ENCODE measurements at places on chromosomes 5 and 9.
A peak's percentile ranks its signal among the peaks of the same experiment; 100 is the strongest.

DNA sequence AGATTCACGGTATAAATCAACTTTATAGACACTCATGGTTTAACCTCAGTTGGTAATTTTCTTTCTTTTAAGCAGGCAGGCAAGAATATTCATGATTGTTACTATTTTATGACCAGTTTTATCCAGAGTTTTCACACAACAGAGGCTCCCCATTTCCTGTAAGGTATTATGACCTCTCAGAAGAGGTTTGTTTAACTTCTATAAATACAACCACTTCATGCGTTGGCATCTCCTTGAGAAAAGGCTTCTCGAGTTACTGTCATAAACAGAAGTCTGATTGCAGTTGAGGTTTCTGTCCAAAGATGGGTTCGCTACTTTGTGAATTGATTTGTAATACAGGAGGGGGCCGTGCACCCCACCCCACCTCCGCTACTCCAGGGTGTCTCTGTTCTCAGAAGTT is 55.3 kb downstream of the ENTREP1 start:
- no peak for DNase-seq

GRCh38 chr5:79001471-79001870 is 16.4 kb upstream of the ARSB start:
- no peak for DNase-seq

DNA sequence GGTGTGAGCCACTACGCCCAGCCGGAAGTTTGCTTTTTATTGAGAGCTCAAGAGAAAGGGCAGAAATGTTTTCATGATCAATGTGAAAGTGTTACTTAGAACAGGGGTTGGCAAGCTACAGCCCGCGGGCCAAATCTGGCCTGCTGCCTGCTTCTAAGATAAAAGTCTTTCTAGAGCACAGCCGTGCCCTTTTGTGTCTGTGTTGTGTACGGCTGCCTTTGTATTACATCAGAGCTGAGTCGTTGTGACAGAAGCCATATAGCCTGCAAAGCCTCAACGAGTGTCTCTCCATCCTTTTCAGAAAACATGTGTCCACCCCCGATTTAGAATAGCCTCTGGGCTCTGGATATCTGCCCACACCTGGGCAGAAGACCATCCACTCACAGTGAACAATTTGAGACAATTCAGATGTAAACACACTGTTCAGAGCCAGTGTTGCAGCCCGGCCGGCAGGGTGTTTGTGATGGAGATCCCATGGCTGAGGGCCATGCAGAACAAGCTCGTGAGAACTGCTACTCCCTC is 28.8 kb downstream of the AK8 start:
- DNase-seq = no peak

DNA sequence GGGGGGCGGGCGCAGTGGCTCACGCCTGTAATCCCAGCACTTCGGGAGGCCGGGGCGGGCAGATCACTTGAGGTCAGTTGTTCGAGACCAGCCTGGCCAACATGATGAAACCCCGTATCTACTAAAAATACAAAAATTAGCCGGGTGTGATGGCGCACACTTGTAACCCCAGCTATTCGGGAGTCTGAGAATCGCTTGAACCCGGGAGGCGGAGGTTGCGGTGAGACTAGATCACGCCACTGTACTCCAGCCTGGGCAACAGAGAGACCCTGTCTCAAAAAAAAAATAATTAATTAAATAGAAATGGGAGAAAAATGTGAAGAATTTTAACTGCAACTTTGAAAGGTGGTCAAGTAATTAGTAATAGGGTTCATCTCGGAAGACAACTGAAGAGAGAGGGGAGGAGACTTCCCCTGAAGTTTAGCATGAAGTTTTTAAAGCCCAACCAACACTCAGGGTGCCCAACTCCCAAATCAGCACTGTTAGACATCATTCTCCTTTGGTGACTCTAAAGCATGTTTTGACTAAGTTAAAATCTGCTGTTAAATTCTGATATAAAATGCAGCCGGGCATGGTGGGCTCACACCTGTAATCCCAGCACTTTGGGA is 1.4 kb upstream of the CSNK1A1 start:
- no peak for DNase-seq

DNA sequence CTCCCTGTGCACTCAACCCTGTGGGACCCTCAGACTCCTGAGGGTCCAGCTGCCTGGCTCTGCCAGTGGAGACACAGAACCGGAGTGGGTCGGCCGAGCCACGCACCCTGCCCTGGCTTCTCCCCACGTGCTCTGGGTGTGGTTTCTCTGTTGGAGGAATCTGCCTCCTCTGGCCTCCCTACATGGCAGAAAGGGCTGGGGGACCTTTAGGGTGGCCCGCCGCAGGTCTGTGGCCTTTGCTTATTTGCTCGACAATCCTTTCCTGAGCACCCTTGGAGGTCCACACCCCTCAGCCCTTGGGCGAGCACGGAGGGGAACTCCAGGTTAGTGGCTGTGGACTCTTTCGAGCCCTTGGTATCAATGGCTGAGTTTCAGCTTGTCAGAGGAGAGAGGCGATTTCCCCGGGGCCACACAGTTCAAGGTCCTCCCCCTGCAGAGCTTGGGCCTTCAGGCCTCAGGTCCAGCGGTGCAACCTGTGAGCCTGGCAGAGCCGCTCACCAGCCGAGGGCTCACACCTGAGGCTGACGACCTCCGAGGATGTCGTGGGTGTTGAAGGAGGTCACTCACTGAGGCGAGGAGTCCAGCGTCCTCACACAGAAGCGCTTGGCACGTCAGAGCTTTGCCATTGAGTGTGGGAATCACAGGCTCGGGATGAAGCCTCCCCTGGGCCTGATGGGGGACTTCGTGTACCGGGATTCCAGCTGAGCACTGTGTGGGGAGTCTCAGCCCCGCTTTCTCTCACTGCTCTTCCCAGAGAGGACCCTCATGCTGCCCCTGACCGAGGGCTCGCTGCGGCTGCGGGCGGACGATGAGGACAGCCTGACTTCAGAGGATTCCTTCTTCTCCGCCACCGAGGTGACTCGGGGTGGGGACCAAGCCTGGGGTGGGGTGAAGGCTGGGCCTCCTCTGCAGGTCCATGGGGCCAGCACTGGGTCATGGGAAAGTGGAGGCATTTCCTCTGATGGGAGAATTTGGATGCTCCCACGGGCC is 20.8 kb upstream of the DOLPP1 start:
- DNase-seq = no peak

GRCh38 chr5:109365653-109366052 is 44.1 kb downstream of the PJA2 start:
- no peak for DNase-seq

DNA sequence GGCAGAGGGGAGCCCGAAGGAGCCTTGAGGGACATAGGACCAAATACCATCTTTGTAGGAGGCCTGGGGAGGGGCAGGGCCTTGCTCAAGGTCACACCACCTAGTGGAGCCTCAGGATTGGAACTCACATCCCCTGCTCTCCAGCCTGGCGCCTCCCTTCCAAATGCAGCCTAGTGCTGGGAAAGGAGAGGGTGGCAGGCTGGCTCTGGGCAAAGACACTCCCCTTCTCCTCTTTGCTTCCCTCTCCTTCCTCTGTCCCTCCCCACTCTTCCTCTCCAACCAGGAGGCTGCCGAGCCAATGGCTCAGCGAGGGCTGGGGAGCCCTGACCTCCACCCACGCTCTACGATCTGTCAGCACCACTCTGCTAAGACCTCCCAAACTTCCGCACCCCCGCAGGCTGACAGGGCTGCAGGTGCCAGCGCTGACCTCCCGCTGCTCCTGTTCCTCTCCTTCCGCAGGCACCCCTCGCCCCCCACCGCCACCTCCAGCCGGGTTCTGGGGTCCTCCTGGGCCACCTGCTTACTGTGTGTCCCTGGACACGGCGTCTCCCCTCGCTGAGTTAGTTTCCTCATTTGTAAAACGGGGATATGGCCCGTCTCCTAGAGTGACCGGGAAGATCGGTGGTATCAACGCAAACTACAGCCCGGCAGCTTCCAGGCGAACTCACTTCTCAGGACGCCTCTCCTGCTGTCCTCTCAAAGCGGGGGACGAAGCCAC is 52.9 kb downstream of the C9orf50 start:
- DNase-seq = no peak

GRCh38 chr5:78974011-78974410 is 11.1 kb downstream of the ARSB start:
- no peak for DNase-seq

DNA sequence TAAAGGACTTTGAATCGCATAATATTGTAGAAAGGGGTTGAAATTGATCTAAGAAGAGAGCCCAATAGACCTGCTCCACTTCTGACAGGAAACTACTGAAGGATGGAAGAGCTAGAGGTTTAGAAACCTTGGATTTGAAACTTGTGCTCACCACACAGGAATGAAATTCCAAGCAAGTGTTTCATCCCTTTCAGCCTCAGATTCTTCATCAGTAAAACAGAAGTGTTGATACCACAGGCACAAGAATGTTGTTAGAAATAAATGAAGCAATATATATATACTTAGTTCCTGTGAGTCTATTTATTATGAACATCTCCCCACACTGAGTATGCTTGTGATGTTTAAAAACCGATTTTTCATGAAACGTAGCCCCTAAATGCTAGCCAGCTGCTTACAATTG is 43.8 kb downstream of the PRRC1 start:
- DNase-seq = peak; percentile 51

DNA sequence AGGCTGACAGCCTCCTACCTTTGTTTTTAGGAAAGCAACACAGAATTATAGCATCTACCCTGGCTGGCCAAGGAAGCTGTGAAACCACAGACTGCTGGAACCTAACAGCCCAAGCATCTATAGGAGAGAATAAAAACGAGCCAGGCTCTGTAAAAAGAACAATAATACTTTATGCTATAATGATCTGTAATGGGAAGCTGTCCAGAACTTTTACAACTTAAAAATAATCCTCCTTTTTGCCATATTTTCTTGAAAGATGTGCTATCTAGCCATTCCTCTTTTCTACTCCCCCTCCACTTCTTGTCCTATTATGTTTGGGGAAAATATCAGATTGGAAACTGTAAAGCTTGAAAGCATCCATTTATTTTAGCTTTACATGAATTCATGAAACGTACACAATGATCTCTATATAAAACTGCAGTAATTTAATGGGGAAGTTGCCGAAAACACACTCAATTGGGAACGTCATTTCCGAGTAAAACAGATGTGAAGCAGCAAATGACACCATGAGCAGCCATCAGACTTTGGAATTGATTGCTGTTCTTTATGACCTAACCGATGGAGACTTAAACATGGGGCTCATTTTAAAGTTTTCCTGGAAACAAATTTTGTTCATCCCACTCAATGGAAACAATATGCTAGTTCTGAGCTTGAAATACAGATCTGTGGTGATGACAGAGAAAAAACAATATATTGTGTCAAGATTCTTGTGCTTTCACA is 450.3 kb upstream of the CLINT1 start:
- DNase-seq = no peak

GRCh38 chr9:129316281-129317030 is 138.4 kb upstream of the IER5L start:
- DNase-seq = no peak

DNA sequence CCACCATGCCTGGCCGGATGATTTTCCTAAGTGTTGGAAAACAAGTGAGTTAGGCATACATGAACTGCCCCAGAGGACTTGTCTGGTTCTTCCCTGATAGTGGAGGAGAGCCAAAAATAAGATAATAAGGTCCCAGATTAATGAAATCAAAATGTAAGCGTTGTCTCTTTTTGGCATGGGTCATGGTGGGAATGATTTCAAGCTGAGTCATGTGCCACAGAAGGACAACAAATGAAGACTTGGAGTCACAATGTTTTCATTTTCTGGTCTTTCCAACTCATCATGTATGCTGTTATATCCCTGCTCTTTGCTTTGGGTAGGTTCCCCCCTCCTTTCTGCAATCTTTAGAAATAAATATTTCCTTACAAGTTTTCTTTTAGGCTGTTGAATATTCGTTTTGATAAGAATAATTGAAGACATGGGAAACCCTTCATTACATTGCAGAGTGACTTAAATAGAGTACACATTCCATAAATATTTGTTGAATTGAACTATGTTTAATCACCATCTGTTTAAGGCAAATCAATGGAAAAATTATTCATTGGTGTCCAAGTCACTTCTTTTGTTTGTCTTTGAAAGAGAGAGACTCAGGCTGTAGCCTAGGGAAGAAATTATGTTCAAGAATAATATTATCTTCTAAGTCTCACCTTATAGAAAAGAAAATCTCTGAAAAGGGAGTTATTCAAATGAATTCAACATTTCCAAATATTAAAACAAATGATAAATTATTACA is 196.3 kb downstream of the CSNK1G3 start:
- DNase-seq = peak; percentile 90

- DNase-seq = no peak
These were observed 245.8 kb downstream of the TLE4 start for GRCh38 chr9:79817438-79818004.

DNA sequence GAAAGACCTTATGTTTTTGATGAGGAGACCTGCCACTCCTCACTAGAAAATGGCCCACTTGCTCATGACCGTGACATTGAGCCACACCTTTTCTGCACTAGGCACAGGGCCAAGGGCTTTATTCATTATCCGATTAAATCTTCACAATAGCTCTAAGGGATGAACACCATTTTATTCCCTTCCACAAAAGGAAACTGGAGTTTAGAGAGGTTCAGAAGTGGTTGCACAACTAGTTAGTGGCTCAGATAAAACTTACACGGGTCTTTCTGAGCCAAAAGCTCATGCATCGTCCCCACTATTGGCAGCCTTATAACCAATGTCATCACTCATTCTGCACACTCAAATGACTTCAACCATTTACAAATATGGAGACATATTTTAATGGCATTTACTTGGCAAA is 39.4 kb downstream of the SUSD1 start:
- DNase-seq = no peak

DNA sequence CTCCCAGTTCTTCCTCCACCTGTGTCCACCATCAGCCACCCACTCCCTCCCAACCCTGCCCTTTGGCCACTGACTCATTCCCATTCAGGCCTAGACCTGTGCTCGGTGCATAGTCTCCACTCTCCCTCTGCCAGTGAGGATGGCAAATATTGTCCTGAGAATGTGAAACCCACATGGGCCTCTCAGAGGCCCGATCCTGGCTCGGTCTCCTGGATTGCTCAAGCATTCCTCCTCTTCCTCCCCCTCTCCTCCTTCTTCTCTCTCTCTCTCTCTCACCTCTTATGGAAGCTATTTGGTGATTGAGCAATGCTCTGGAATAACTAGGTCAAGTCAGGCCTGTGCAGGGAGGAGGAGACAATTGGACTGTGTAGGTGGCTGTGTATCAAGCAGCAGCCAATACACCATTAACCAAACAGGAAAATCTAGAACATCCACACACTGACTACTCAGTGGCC is 99.9 kb downstream of the KLF4 start:
- peak; percentile 29 for DNase-seq

GRCh38 chr5:66813306-66813705 is 217.1 kb downstream of the MAST4 start:
- no peak for DNase-seq

Data from AG04449 (cell line).